ENCODE measurements at places on chromosomes 3 and 15.

- no peak for DNase-seq
Measured at GRCh38 chr3:186760141-186760833, 23.1 kb upstream of the EIF4A2 start.

GRCh38 chr15:59203008-59203407 lies 3.6 kb upstream of the LDHAL6B start:
- DNase-seq = no peak

GRCh38 chr3:31533169-31534064 lies 692 bp downstream of the STT3B start:
- DNase-seq = no peak

GRCh38 chr15:58501636-58502188 lies 69.9 kb downstream of the LIPC start:
- DNase-seq = no peak

DNA sequence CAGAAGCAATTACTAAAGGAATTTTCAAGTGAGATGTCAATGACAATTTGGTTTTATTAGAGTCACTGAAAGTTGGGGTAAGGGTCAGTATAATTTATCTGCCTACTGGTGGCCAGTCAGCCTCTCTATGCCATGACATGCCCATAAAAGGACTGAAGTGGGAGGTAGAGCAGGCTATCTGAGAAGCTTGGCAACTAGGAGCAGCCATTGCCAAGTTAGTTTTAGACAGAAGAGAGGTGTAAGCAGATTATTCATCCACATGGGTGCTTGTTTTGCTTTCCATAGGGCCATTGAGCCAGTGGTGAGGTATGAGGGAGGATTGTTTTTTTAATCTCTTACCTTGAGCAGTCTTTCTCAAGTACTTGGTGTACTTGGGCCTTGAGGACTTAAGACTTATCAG lies 8.1 kb upstream of the RBP1 start:
- DNase-seq = no peak

DNA sequence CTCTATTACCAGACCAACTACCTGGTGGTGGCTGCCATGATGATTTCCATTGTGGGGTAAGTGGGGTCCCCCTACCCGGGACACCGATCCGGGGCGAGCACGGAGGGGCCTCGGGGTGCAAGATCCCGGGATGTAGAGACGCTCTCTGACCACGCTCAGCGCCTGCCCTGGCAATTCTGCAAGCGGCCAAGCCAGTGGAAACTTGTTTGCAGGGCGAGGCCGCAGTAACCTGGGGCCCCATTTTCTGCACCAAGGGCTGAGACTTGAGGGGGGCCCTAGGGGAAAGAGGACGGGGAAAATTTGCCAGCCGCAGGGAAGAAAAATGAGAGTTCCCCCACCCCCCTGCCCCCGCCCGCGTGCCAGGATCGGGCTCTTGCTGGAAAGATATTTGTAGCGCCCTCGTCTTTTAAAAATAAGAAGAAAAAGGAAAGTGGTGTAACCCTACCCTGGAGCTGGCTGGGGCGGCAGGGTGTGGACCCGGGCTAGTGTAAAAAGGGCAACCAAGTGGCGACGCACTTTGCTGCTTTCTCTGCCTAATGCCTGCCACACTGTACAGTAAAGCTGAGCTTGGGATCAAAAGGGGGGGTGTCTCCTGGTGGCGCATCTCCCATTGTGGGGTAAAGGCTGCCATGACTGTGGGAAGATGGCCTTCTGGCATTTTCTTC lies 563 bp downstream of the ARL6IP5 start:
- DNase-seq = no peak

Measured in fibroblast of the conjunctiva (primary cell).